Ureter (tissue), 1 donor: ENCODE measurements at places on chromosomes 13 and 19. TPM values are rescaled to one million over a fixed set of nuclear protein-coding genes. Genes with fewer than 3 reads are reported as not detected.

DNA sequence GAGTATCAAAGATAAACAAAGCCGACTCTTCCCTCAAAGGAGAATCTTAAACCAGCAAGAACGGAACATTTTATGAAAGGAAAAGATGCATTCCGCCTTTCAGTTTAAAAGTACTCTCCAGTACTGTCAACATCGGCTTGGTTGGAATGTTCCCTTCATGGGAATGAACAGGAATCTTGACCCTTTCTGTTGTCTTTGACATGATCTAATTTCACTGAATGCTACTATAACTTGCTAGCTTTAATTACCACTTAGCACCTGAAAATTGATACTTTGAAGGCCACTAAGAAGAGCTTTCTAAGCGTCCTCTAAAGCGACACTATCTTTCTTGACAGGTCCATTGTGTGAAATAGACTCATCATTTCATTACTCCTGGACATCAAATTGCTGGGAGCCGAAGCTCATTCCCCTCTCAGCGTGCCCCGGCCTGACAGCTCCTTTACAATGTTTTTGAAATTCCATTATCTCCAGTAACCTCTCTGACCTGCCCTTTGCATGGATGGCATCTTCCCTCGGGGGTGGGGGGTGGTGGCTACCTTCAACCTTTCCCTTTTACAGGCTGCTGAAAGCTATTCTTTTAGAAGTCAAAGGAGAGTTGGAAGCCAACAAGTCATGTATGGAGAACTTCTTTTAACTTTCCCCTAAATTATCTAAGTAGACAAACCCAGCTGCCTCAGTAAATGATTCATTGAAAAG lies 67.9 kb downstream of the EFNB2 start:
- no peak for DNase-seq

GRCh38 chr19:17398902-17399527 lies 5.0 kb upstream of the CCDC194 start:
- no peak for DNase-seq

DNA sequence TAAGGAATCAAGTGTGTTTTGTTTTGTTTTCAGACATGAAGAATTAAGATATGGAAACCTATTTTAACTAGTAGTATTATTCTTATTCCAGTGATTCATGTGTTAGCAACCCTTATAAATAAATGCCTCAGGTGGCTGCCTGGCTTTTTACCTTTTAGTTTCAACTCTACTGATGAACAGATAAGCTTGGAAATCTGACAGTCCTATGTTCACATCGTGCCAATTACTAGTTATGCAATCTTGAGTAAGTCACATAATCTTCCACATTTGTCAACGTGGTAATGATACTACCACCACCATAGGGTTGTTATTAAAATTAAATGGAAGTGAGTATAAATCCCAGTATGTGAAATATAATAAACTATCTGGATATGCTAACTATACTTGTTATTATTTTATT lies 64.3 kb downstream of the TBC1D4 start:
- no peak for DNase-seq

GRCh38 chr19:29880498-29881081 lies 61.4 kb upstream of the URI1 start:
- DNase-seq: no peak

GRCh38 chr13:45576466-45576865 lies 39.1 kb downstream of the ERICH6B start:
- no peak for DNase-seq

DNA sequence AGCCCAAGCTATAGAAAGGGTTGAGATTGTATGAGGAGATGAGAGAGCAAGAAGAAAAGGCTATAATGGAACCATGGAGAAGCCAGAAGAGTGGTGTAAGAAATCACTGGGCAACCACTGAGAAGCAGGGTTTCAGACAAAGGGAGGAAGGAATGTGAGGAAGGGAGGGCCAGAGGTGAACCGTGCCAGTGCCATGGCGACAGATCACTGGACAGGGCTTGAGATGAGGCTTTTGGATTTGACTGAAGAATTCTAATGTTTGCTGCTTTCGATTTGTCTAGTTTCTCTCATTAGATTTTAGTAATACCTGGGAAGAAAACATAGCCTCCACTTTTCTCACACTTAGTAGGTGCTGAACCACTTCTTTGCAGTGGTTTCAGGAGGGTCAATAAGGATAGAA lies 6.3 kb upstream of the GPR183 start:
- no peak for DNase-seq

DNA sequence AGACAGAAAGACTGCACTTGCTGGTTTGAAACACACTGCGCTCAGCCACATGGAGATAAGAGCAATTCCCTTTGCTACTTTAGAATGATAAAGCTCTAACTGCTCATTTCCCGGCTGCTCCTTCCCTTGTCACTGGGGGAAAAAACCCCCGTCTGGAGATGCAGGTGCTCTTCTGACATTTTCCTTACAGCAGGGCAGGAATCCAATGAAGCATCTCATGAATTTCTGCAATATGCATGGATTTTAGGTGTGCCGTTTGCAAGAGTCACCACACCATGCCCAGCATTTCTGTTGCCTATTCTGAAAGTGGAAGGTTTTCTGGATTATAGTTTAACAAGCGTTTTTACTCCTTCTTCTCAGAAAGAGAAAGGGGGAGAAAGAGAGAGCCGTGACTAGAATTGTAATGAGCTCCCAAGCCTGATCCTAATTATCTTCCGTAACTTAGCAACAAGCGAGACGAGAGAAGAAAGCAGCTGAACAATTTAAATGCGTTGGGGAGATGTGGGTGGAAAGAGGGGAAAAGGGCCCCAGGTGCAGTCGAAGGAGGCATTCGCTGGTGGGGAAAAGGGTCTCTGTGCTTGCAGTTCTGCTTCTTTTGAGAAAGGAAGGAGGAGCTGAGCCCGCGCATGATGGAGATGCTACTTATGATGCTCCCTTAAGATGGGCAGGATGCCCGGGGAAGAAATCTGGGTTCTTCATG lies 76.6 kb upstream of the SPATA13 start:
- no peak for DNase-seq

- no peak for DNase-seq
These were observed 1.2 kb upstream of the EFNA2 start for GRCh38 chr19:1284293-1284978.

DNA sequence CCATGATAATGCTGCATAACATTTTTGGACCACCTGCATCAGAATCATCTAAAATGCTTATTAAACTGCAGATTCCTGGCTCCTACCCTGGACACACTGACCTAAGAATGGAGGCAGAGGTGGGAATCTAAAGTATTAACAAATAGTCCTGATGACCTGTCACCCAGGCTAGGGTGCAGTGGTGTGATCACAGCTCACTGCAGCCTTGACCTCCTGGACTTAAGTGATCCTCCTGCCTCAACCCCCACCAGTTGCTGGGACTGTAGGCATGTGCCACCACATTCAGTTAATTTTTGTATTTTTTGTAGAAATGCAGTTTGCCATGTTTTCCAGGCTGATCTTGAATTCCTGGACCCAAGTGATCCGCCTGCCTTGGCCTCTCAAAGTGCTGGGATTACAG lies 43.3 kb downstream of the LMO7 start:
- DNase-seq: no peak

DNA sequence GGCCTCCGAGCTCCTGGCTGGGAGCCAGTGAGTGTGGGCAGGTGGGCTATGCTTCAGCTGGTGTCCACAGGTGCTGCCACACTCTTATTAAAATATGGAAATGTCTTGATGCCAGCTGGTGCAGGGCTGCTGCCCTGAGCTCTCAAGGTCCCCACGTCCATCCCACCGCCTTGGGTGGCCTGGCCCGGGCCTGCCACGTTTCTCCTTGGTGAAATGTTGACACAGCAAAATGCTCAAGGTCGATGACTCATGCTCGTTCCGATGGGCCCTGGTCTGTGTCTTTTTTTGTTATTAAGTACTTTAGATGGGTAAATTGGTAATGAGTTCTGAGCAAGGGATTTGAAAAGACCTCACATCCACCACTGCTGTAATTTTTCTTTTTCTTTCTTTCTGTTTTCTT lies 524.7 kb downstream of the MYO16 start:
- no peak for DNase-seq

DNA sequence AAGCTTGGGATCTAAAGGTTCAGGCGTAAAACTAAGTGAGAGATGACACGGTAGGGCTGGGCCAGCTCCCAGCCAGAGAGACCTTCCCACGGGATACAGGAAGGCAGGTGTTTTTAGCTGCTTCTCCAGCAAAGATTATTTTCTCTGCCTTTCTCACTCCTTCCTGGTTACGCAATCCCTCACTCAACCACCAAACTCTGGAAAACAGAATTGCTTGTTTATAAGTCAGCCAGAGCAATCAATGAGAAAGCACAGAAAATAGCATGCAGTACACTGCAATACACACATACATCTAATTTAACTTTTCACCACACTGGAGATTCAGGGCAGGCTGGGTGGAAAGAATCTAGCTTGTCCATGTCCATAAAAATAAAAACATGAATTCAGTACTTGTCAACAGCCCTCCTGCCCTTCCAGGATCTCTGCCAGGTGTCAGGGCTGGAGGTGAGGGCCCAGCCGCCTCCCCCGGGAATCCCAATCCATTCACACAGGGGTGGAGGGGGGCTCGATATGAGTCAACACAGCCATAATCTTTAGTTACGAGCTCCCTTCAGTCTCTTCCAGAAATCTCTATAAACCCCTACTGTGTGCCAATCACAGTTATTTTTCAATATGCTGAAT lies 12.2 kb downstream of the RHPN2 start:
- DNase-seq: peak; percentile 47

GRCh38 chr13:95226476-95226875 lies 74.8 kb downstream of the ABCC4 start:
- DNase-seq: no peak

- DNase-seq: peak; percentile 81
These were observed 26.7 kb upstream of the ISYNA1 start for GRCh38 chr19:18464646-18465045.

DNA sequence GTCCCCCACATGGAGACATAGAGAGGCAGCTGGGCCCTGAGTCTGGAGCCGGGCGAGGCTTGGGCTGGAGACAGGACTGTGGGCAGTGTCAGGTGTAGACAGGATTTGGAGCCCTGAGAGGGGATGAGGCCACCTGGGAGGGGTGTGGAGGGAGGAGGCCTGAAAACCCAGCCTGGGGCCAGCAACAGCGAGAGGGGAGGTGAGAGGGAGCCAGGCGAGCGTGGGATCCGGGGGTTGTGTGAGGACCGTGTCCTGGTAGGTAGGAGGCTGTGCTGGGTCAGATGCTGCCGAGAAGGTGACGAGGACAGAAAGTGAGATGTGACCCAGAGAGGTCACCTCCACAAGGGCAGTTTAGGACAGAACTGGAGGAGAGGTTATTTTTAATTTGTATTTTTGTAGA lies 7.4 kb downstream of the MPND start:
- no peak for DNase-seq

GRCh38 chr13:109856350-109856749 lies 70.0 kb upstream of the IRS2 start:
- DNase-seq: no peak

GRCh38 chr13:65265988-65266387 lies 1964.1 kb downstream of the PCDH9 start:
- DNase-seq: no peak

KANK3 gene
- 12.8 TPM for total RNA-seq

SEMA6B gene
- total RNA-seq: 12.3 TPM

PLK5 gene
- not detected for total RNA-seq

MTUS2 gene
- total RNA-seq: 5.1 TPM

ZNF726 gene
- total RNA-seq: 14.3 TPM

SPACA4 gene
- not detected for total RNA-seq

METTL21C gene
- total RNA-seq: not detected

IFNL1 gene
- not detected for total RNA-seq

TMEM147 gene
- total RNA-seq: 113 TPM

ZNF534 gene
- not detected for total RNA-seq
